NCI-H510A treated with DMSO at 0.1 percent for 48 hours (cell line): ENCODE measurements at places on chromosomes 11 and 22.
A peak's percentile ranks its signal among the peaks of the same experiment; 100 is the strongest.

GRCh38 chr11:131281316-131281715, 89.1 kb upstream of the NTM start:
- DNase-seq, result no peak

DNA sequence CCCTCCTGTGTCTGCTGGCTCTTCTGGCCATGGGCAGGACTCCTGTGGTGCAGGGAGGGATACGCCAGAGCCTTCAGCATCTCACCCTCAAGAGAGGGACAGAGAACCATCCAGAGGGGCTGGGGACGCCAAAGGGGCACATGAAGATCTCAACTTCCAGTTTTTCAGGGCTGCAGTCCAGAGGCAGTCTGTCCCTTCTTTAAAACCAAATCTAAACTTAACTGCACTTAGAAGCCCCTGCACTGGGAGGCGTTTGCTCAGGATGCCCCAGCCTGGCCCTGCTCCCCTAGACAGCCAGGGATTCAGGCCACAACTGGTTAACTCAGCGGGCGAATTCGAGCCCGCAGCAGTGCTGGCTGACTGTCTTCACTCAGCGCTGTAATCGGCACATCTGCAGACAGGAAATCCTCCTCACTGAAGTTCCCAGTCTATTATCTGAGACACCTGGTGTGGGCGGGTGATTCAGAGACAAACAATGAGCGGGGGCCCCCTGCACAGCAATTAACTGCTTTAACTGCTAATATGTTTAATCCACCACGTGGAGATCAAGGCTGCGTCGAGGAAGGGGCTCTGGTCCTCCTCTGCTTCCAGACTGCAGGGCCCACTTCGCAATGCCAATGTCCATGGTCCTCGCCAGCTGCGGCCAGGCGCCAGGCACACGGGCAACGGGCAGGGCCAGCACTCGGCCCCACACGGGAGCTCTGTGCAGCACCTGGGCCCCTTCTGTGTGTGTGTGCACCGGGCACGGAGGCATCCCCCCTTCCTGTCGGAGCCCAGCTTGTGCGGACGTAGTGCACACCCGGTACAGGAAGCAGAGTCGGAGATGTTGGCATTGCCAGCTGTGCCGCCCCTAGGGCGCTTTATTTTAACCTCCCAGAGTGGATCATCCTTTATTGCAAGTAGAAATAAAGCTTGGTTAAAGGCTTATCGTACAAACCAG, 36.9 kb upstream of the GNB1L start:
- peak; percentile 66 for DNase-seq

- DNase-seq, result peak; percentile 10
Measured at GRCh38 chr11:70477609-70478008, 79.3 kb downstream of the CTTN start.

DNA sequence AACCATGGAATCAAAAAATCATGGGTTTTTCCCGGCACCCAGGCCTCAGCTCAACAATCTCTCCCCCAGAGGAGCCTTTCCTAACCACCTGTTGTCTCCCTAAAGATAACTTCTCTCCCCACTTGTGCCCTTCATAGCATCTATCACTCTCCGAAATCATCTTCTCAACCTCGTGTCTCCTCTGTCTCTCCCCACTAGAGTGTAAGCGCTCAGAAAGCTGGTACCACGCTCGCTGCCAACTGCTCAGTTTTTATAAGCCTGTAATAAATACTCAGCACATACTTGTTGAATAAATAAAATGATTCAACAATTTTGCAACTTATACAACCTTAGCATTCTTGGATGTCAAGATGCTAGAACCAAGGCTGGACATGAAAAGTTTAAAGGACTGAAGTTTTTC, 185.2 kb downstream of the BCR start:
- no peak for DNase-seq

GRCh38 chr11:43135966-43136534, 175.7 kb upstream of the API5 start:
- no peak for DNase-seq

GRCh38 chr22:17191163-17191784, 28.0 kb downstream of the ADA2 start:
- DNase-seq, result no peak

- DNase-seq, result peak; percentile 57
Measured at GRCh38 chr11:126603486-126603885, 248.0 kb downstream of the ST3GAL4 start.

- no peak for DNase-seq
Measured at GRCh38 chr11:109512249-109512648, 90.3 kb downstream of the C11orf87 start.

GRCh38 chr11:73912026-73912425, 35.2 kb downstream of the PAAF1 start:
- no peak for DNase-seq

- DNase-seq, result peak; percentile 74
Measured at GRCh38 chr22:35452351-35452781, 52.4 kb downstream of the MCM5 start.

- DNase-seq, result no peak
Measured at GRCh38 chr22:27772984-27773498, 28.5 kb downstream of the MN1 start.
